ENCODE measurements at places on chromosomes 7 and 10. TPM values are rescaled to one million over a fixed set of nuclear protein-coding genes. Genes with fewer than 3 reads are reported as not detected.

CHST3 gene
- polyA plus RNA-seq, result 10.9 TPM

BHLHA15 gene
- polyA plus RNA-seq, result 0.78 TPM

AGBL3 gene
- polyA plus RNA-seq, result 13.0 TPM

ABCB4 gene
- 1.2 TPM for polyA plus RNA-seq

HECW1 gene
- polyA plus RNA-seq, result 3.7 TPM

ZKSCAN1 gene
- polyA plus RNA-seq, result 96.0 TPM

ZNF804B gene
- polyA plus RNA-seq, result 0.07 TPM

HOXA1 gene
- 3.1 TPM for polyA plus RNA-seq

CLRN3 gene
- polyA plus RNA-seq, result not detected

GRM3 gene
- 0.18 TPM for polyA plus RNA-seq

SPAM1 gene
- polyA plus RNA-seq, result not detected

CYP3A4 gene
- 0.31 TPM for polyA plus RNA-seq

SMO gene
- 57.0 TPM for polyA plus RNA-seq

HOXA10 gene
- 0.40 TPM for polyA plus RNA-seq

REEP3 gene
- polyA plus RNA-seq, result 29.3 TPM

AP3M1 gene
- polyA plus RNA-seq, result 56.4 TPM

TLX1 gene
- polyA plus RNA-seq, result not detected

ZDHHC6 gene
- polyA plus RNA-seq, result 66.4 TPM

NUTM2A gene
- polyA plus RNA-seq, result 2.2 TPM

PRSS2 gene
- polyA plus RNA-seq, result not detected

HDAC9 gene
- polyA plus RNA-seq, result 9.1 TPM

VWA2 gene
- polyA plus RNA-seq, result 28.2 TPM

GPR158 gene
- polyA plus RNA-seq, result 0.60 TPM

CCDC3 gene
- polyA plus RNA-seq, result 8.8 TPM

CYP2C9 gene
- polyA plus RNA-seq, result 0.68 TPM

EPDR1 gene
- 26.2 TPM for polyA plus RNA-seq

CARD11 gene
- 3.2 TPM for polyA plus RNA-seq

FGFR2 gene
- polyA plus RNA-seq, result 263 TPM

PAX4 gene
- not detected for polyA plus RNA-seq

DRGX gene
- not detected for polyA plus RNA-seq

DYNC1I1 gene
- 11.3 TPM for polyA plus RNA-seq

Measured in left lung (tissue), 14 donors.